ENCODE measurements at places on chromosomes 12 and 14.

DNA sequence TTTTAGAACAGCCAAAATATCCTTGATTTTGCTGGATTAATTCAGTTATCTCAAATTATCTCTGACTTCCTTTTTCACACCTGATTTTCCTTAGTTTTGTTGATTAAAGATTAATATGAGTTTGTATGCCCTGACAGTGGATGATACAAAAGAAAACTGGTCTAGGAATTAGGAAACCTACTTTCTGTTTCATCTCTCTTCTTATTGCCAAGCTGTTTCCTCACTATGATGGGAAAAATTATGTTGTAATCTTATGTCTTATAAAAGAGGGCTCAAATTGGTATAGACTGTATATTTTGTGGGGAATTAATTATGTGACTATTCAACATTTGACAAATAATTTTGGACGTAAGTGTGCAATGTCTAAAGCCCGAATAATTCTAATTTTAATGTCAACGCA is 271.6 kb downstream of the FBXL14 start:
- DNase-seq, result no peak

GRCh38 chr14:68368850-68369249 is 424.0 kb downstream of the ZFP36L1 start:
- DNase-seq, result no peak

- DNase-seq, result no peak
These were observed 78.0 kb downstream of the LRRC74A start for GRCh38 chr14:76904100-76904739.

GRCh38 chr12:131598717-131599116 is 112.2 kb upstream of the SFSWAP start:
- DNase-seq, result peak; percentile 49

DNA sequence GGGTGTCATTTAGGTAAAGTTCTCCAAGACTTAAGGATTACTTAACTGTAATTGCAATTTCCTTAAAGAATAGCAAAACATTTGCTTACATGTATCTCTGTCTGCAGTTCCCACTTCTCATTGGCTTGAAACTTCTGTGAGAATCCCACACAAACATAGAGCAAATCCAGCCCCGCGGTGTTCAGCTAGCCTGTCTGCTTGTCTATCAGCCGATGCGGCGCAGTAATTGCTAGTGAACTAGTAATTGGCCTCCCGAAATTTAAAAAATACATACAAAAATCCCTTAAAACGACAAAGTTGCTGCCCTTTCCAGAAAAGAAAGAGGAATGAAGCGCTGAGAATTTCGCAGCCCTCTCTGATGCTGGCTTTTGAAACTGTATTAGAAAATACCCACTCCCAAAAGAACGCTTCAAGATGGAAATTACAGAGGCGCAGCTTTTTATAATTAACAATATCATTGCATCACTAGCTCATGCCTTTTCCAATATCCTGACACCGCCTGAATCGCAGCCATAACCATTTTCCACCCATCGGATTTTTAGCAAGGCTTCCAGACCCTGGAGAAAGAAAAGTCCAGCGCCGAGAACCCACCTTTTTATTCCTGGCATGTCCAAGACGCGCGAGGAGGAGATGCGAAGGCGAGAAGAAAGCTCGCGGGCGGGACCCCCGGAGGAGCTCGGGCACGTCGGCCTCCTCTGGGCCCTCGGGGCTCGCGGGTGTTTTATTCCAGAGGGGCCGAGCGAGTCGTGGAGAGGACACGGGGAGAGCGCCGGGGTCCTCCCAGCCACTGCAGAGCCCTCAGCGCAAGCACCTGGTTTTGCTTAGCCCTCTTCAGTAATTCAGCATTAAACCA is 646 bp downstream of the FBLN5 start:
- DNase-seq, result no peak

DNA sequence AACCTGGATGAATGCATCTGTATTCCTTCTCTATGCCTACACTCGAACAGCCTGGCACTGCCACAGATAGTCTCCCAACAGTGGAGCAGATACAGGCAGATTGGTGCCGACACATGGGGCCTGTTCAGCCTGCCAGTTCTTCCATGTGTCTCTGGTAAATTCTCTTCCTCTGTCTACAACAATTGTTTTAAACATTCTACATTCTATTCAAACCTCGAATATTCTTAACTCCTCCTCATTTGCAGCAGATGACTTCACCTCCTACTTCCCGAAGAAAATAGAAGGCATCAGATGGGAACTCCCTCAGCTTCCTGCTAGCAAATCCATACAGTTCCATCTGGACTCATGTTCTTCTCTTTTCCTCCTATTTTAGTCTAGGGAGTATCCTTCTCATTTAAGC is 43.1 kb upstream of the OTOGL start:
- peak; percentile 93 for DNase-seq

GRCh38 chr14:77375973-77376770 is 722 bp downstream of the TMED8 start:
- peak; percentile 12 for DNase-seq

DNA sequence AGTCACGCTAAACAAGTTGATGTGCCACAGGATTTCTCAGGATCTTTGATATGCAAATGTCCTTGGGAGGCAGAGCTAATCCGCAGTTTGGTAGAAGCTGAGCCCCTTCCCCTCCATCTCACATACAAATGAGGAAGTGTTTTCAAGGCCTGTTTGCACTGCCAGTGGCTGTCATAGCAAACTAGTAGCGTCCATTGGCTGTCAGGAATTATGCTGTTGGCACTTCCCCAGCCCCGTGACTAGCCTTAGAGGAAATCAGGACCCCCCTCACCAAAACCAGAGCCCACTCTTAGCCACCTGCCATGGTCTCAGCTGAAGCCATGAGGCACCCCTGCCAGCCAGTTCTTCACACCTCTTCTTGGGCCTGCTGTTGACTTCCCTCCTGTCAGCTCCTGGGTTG is 253.9 kb downstream of the CACNA1C start:
- no peak for DNase-seq

GRCh38 chr12:66403746-66404145 is 101.5 kb downstream of the HELB start:
- DNase-seq, result no peak

GRCh38 chr12:2212971-2213869 is 160.4 kb downstream of the CACNA1C start:
- DNase-seq, result no peak

- DNase-seq, result no peak
These were observed 8.7 kb downstream of the RHOJ start for GRCh38 chr14:63212776-63213500.

DNA sequence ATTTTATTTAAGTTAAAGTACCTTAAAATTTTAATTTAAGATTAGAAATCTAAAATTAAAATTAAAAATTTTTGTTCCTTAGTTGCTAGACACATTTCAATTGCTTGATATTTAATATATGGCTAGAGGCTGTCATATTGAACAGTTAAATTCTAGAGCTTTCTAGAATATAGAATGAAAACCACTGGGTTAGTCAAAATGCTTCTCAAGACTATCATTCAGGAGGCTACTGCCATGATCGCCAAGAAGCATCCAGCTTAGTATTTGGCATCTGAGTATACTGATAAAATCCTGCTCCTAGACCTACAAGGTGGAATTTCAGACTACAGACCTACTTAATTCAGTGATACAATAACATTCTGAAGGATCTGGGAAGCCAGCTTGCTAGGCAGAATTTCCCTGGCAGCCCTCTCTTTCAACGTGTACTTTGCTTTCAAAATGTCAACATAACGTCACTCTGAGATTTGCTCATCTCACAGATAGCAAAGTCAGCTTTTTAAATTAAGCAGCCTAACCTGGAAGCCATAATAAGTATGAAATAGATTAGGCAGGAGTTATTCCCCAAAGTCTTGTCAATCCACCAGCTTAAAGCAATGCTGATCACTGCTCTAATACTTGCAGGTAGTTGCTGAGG is 525.8 kb downstream of the FSCB start:
- no peak for DNase-seq

GRCh38 chr12:12366701-12367481 is 10.0 kb downstream of the BORCS5 start:
- DNase-seq, result no peak

DNA sequence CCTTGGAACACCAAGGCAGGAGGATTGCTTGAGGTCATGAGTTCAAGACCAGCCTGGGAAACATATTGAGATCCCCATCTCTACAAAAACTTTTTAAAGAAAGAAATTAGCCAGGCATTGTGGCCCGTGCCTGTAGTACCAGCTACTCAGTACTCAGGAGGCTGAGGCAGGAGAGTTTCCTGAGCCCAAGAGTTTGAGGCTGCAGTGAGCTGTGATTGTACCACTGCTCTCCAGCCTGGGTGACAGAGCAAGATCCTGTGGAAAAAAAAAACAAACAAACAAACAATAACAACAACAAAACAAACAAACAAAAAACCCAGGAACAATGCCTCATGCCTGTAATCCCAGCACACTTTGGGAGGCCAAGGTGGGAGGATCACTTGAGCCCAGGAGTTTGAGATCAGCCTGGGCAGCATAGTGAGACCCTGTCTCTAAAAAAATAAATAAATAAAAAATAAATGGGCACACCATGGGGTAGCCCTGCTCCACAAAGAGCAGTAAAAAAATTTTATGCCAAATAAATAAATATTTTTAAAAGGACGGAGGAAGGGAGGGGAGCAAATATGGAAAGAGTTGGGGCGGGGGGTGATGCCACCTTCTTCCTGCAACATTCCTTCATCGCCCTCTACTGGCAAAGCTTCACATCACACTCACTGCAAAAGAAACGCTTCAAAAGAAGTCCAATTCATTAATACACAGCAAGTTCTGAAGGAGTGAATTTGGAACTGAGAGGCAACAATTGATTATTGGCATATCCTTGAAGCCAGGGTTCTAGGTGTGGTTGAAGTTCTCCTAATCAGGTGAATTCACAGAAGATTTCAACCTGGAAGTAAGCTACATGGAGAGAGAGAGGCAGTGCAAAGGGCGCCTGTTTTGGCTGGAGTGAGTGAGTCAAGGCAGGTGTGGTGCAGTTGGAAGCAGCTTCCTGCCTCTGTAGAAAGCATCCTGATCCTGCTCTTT is 8.8 kb upstream of the GNPTAB start:
- peak; percentile 34 for DNase-seq

DNA sequence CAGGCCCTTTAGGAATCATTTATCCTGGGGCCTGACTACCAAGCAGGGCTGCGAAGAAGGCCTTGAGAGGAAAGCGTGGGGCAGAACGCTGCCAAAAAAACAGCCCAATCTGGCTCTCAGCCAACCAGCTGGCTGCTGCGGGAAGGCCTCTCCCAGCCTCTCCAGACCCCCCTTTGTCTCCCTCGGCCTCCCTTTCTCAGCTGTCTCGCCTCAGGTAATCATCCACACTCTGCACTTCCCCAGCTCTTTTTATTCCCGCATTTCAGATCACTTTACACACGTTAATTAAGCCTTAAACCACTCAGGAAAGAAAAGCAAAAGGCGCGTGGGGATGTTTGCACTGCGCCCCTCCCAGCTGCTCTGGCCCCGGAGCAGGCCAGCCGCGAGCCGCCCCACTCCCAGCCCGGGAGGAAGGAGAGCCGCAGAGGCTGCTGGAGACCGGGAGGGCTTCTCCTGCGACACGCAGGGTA is 208.2 kb upstream of the FOXN3 start:
- peak; percentile 25 for DNase-seq

- no peak for DNase-seq
These were observed 5.2 kb downstream of the TRAFD1 start for GRCh38 chr12:112130441-112130998.

GRCh38 chr12:109952160-109952858 is 43.9 kb downstream of the GIT2 start:
- peak; percentile 31 for DNase-seq

DNA sequence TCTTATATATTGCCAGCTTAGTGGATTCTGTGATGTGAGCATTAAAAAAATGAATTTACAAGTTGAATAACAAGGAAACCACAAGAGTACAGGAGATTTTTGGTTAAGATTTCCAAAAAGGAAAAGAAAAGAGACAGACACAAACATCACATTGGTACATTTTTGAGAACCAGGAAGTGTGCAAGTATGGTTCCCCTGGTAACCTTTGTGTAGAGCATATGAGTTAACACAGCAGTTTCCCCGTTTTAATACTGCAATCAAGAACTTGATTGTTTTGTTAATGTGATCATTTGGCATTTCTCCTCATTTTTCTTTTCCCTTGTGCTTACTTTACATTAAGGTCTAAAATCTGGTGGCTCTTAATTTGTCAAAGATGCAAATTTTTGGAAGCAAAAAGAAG is 490.4 kb upstream of the ATP2B1 start:
- no peak for DNase-seq

- no peak for DNase-seq
These were observed 39.3 kb upstream of the SSTR1 start for GRCh38 chr14:38168416-38168815.

GRCh38 chr14:75854111-75854799 is 127.5 kb downstream of the TGFB3 start:
- no peak for DNase-seq

DNA sequence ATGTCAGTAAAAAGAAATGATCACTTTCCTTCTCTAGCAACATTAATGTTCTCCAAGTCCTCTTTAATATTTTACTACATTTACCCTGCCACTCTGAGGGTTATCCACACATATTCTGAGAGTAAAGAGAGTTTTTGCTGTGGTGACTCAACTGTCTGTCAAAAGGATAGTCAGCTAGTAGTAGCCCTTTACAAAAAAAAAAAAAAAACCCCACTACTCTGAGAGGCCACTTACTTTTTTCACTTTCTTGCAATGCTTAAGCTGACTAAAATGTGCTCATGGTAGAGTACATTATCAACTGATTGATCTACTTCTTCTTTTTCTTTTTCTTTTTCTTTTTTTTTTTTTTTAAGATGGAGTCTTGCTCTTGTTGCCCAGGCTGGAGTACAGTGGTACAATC is 27.6 kb upstream of the PPM1A start:
- no peak for DNase-seq

- no peak for DNase-seq
These were observed 1.3 kb upstream of the EEA1 start for GRCh38 chr12:92930421-92930820.

GRCh38 chr14:50501642-50502041 is 30.7 kb downstream of the MAP4K5 start:
- DNase-seq, result no peak

Measured in posterior cingulate gyrus (tissue), 11 donors.